ENCODE measurements at places on chromosomes 11 and 22.

DNA sequence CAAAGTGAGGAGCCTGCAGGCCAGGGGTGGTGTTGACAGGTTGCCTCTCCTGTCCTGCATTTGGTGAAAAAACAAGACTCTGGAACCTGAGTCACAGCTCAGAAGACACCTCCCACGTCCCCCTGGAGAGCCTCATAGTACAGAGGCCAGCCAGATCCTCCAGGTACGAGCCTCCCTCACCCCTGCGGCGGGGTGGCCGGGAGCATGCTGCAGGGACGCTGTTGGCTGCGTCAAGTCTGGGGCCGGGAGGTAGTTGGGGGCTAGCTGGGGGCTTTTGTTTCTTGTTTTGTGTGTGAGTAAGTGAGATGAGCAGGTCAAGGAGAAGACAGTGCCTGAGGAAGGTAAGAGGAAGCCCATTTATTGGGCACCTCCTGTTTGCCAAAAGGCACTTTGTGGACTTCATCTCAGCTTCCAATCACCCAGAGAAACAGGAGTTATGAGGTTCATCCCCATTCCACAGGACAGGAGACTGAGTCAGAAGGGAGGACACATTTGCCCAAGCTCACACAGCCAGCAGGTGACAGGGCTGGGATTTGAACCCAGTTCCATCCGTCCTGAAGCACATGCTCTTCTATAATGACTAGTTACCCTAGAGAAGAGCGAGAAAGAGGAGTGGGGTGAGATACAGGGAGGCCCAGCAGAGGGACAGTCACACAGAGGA lies 18.3 kb upstream of the WNT11 start:
- no peak for DNase-seq

DNA sequence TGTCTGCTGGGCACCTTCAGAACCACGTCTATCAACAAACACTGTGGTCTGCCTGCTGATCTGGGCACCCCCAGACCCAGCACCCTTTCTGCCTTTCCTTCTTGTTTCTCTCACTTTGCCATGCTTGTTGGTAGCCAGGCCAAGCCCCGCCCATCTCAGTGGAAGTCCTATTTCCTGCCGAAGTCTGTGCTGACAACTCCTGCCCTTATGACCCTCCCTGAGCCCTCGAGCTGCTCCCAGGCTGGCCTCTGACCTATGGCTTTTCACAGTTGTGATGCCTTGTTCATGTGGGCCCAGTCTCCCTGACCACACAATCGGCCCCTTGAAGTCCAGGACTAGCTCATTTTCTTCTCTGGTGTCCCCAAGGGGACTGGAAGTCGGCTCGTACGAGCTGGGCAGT lies 132.1 kb downstream of the DSCAML1 start:
- DNase-seq, result no peak

GRCh38 chr22:46452195-46453005 lies 85.0 kb downstream of the CELSR1 start:
- DNase-seq, result no peak

- DNase-seq, result no peak
Observed at GRCh38 chr22:38078046-38078840, 5.7 kb downstream of the SLC16A8 start.
